NCI-H187 (cell line): ENCODE measurements at places on chromosomes 5 and 9.

DNA sequence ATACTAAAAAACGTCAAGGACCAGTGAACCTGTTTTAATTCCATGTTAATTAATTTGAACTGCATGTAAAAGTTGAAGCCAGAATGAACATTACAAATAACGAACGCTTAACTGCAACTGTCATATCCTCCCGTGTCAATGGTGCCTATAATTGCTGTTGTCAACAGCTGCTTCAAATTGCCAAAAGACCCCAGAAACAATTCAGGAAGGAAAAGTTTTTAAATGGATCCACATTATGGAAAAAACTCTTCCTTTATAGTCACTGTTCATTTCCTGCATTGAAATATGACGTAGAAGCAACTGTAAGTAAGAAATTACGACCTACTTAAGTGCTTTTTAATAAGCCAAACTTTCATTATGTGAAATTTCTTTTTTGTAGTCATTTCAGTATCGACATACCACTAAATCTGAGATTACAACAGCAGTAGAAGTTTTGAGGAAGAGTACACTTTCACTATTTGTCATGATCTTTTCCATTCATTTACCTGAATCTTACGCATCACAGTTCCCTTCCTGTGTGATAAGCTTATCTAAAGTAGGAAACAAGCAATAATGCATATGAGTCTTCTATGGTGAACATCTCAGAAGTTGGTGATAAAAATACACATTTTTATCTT, 37.8 kb downstream of the MEF2C start:
- no peak for DNase-seq

DNA sequence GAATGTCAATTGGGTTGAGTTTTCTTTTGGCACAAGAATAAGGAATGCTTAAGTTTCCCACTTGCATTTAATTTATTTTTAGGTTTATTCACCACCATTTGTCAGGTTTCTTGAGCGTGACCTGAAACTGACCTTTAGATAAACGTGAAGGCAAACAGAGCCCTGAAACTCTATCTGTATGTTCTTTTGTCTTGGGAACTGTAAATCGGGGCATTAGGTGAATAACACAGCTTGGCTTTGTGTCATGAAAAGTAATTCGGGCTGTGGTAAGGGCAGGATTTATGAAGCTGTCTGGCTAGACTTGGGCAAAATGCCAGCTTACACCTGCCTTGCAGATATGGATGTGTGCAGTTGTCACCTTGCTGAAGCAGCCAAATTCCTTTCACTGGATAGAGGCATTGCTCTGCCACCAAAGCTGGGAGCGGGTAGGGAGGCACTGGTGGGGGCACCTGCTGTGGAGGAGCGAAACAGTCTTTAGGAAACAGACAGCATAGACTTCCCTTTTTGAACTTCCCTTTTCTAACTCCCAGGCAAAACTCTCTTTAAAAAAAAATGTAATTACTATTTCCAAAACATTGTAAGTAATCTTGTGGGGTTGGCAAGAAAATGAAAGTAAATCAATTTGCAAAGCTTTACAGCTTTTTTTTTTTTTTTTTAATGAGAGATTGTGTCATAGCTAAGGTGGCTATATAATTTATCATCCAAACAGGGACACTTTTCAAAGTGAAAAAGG, 545.2 kb downstream of the CSNK1G3 start:
- DNase-seq: peak; percentile 57

GRCh38 chr5:53607886-53608285, 47.4 kb downstream of the NDUFS4 start:
- DNase-seq: no peak

DNA sequence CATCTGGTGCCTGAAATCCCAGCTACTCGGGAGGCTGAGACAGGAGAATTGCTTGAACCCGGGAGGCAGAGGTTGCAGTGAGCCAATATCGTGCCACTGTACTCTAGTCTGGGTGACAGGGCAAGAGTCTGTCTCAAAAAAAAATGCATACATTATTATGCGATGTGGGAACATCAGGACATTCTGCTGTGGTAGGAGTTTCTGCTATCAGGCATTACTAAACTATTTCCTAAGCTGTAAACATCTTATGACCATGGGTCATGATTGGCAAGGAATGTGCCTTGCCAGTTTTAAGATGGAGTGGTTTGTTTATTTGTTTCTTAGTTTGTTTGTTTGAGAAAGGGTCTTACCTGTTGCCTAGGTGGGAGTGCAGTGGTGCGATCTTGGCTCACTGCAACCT, 45.1 kb upstream of the FAM120A start:
- DNase-seq: no peak

- no peak for DNase-seq
Observed at GRCh38 chr9:138118601-138119071, 241.1 kb downstream of the CACNA1B start.

GRCh38 chr5:176677209-176677939, 30.1 kb downstream of the TSPAN17 start:
- no peak for DNase-seq

- DNase-seq: no peak
Observed at GRCh38 chr5:82679660-82680059, 397.5 kb downstream of the TMEM167A start.

- no peak for DNase-seq
Observed at GRCh38 chr5:8770431-8770830, 775.4 kb downstream of the SEMA5A start.

- DNase-seq: peak; percentile 13
Observed at GRCh38 chr5:57494104-57495098, 11.8 kb upstream of the ACTBL2 start.

GRCh38 chr5:127014573-127014972, 15.8 kb downstream of the MARCHF3 start:
- DNase-seq: no peak

GRCh38 chr9:113570106-113570505, 106.6 kb downstream of the RGS3 start:
- DNase-seq: no peak

DNA sequence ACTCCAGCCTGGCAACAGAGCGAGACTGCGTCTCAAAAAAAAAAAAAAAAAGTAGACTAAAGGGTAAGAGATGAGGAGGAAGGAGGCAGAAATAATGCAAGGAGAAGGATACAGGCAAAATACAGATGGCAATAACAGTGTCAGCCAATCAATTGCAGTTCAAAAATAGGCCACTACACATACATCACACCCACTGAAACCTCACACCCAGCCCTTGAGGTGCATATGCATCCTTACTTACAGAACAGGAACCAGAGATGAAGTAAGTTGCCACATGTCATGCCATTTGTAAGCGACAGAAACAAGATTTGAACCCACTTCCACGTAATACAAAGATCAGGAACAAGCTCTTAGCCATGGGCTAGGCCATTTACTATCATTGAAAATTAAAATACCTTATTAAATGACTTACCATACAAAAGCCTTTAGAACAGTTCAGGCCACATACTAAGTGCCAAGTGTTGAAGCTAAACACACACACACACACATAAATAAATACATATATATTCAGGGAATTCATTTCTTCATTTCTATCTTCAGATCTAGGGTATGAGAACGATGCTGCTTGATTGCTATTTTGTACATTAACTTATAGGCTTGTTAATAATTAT, 98.4 kb downstream of the FNBP1 start:
- no peak for DNase-seq

- no peak for DNase-seq
Observed at GRCh38 chr5:139600336-139600949, 39.3 kb downstream of the UBE2D2 start.

GRCh38 chr9:109939698-109940342, 159.8 kb downstream of the PALM2AKAP2 start:
- DNase-seq: no peak

DNA sequence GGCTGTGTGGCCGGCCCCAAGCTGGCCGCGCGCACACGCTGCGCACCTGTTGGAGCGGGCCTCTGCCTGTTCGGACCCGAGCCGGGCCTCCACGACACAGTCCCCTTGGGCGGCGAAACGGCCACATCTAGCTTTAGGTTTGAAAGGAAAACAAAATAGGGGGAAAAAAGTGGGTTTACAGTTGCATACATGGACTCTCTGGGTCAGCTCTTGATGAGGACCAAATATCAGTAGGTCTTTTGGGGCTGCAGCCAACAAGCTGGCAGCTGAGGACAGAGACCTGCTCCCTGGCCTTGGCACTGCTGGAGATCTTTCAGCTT, 20.7 kb downstream of the IGIP start:
- no peak for DNase-seq

DNA sequence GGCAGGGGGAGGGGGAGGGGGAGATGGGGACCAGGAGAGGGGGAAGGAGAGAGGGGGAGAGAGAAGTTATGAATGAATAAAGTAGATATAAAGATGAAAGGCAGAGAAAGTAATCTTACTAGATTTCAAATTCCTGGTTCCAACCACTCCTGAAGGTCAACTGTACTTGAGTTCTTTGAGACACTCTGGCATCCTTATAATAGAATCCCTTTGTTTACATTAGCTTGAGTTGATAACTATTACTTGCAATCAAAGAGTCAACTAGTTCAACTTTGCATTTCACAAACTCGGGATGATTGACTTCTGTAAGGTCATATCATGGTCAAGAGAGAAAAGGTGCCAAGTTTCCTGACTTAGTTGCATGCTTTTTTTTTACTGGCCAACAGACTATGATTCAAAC, 42.2 kb downstream of the BAAT start:
- no peak for DNase-seq

- DNase-seq: no peak
Observed at GRCh38 chr5:34657988-34658387, 1.9 kb downstream of the RAI14 start.

- no peak for DNase-seq
Observed at GRCh38 chr5:119309326-119309725, 46.5 kb upstream of the TNFAIP8 start.

GRCh38 chr5:144015961-144016360, 154.5 kb downstream of the YIPF5 start:
- DNase-seq: no peak

DNA sequence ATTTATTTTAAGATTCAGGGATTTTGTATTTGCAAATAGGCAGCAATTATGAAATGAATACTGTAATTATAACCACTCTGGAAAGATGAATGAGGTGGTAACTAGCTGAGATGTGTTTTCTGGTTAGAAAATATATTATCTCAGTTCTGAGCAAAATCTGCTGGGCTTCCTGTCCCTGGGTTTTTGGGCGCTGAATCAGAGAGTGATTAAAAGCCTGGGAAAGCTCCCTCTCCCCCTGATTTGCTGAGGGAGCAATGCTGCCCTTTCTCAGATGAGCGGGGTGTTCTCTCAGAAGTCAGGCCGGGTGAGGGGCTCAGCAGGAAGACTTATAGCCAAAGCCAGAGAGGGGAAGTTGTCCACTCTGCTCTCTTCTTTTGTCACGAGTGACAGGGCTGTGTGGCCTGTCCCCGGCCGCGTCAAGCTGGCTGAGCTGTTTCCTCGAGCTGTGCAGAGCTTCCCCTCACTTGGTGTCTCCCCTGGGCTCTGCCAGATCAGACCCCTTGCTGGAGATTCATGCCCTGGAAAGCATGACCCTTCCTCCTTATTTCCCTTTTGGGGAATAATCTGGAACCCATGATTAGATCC, 39.8 kb upstream of the PITX1 start:
- no peak for DNase-seq

- DNase-seq: no peak
Observed at GRCh38 chr5:3303777-3304176, 291.9 kb upstream of the IRX1 start.

GRCh38 chr9:111839387-111839786, 44.6 kb upstream of the SHOC1 start:
- no peak for DNase-seq

DNA sequence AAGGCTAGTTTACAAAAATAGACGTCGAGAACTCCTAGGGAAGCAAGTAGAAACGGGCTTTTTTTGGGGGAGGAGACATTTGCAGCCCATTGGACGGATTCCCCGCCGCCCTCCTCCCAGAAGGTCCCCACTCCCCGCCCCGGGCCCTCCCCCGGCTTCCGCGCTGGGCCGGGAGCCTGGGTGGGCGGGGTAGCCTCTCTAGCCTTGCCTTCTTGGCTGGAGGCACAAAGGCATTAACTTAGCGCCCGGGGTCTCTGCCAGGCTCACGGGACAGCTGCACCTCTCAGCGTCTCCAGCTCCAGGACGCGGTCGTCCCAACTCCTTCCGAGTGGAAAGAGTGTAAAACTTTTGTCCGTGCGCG, at the start of gene DMRTA1:
TSS of gene DMRTA1 (plus strand) at position 236 of the 361 bp plus-strand sequence. CDS start 242 bp downstream, outside the sequence.
- DNase-seq: peak; percentile 6

DNA sequence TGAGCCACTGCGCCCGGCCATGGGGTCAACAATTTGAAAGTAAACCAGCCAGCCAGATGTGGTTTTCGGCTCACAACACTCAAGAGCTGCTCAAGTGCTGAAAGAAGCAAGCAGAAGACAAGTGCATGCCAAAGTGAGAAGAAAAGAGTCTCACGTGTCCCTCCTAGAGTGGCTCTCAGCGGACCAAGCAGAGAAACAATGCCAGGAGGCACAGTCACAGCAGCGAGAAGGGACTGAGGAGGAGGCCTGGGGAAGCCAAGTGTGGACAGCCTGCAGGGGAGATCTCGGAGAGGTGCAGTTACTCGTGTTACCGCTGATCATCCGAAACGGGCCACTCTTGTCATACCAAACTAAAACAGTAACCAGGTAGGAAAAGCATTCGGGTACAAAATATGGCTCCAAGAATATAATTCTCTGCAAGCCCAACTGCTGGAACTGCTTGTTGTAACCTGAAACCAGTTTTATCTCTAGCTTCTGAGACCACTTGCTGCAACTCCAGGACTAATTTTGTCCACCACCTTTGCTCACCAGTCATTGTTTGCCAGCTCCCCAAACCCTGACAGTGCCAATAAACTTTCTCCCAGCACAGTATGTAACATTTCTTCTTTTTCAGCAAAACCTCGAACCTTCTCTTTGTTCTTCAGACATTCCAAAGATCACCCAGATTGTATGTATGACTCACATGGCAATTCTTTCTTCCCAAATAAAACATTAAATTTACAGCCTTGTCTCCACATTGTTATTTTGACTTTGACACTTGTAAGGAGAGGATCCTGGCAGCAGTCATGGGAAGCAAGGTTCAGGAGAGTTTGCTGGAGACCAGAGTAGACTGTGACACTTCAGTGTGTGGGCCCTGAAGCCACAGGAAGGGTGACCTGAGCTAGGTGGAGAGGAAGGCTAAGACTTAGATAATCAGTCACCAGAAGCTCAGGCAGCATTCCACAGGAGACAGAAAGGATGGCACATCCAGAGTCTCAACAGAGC, 6.3 kb downstream of the SLC35D2 start:
- peak; percentile 16 for DNase-seq

GRCh38 chr5:175828651-175829050, 42.7 kb upstream of the CPLX2 start:
- DNase-seq: no peak

- DNase-seq: no peak
Observed at GRCh38 chr5:176388003-176388443, 375 bp downstream of the NOP16 start.

DNA sequence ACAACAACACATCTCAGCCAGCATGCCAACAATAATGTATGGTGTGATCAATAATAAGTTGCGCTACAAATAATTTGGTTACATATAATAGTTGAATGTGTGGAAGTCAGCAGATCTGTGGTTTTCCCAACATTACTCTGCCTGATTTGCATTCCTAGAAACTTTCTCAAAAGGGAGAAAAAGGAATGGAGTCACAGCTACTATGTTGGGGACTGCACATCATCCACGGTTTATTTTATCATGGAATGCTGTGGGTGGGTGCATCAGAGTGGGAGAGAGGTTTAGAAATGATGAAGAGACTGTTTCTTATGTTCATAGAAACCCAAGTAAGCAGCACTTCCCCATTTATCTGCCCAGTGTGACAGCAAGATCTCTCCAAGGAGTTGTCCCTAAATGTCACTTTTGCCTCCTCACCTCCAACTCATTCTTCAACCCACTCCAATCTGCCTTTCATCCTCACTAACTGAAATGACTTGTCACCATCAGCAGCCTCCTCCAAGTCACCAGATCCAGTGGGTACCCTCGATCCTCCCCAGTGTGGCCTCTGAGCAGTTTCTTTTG, 2.8 kb upstream of the SPOCK1 start:
- no peak for DNase-seq
